Right renal pelvis (tissue), 4 donors: ENCODE measurements at places on chromosomes 2 and 18. TPM values are rescaled to one million over a fixed set of nuclear protein-coding genes. Genes with fewer than 3 reads are reported as not detected.

MEIS1 gene
- polyA plus RNA-seq = 142 TPM

DNA sequence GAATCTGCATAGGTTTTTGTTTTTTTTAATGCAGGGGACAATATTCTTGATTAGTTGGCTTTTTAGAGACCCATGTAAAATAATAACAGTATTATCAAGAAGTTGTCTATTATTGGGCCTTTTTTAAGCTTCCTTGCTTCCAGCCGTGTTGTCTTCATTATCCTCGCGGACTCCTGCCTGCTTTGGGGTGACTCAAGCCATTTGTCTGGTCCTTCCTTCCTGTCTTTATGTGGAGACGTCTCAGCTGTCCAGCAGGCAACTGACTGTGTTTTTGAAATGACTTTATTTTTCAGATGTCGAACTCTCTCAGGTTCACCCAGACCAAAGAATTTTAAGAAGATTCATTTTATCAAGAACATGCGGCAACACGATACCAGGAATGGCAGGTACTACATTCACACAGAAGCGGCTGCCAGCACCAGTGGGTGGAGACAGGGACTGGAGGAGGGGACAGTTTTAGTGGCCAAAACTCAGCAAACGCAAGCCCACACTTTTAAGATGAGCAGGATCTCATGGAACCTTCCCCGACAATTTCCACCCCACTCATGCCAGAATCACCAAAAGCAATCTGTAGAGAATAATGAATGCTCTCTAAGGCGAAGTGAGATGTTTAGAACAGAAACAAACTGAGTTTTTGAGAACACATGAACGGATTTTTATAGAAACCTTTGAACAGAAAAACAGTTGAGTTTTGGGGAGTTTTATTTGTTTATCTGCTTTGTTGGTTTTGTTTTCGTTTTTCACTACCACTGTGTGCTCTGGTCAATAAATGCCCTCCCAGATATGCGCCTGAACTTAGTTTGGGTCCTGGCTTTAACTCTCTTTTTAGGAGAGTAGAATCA lies 59.1 kb downstream of the CABLES1 start:
- DNase-seq = no peak

DNA sequence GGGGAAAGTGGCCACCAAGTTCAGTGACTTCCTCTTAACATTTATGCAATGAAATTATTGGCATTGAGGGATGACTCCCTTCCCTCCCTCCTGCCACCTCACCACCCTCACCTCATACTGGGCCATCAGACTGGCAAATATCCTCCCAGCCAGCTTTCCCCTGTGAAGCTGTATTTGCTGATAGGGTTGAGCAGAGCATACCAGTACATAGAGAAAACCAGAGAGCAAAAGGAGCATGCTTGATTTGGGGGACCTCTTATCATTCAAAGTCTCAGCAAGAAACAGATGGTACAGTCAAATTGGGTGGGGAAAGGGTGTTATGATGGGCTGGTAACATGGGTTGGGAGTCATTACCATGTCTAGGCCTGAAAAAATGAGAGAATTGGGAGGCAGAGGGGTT lies 19.1 kb upstream of the B3GNT2 start:
- no peak for DNase-seq

- no peak for DNase-seq
These were observed 41.4 kb downstream of the CRIM1 start for GRCh38 chr2:36396878-36397539.

- no peak for DNase-seq
These were observed 23.4 kb downstream of the NEMP2 start for GRCh38 chr2:190511104-190511503.

- no peak for DNase-seq
These were observed at the start of gene SULT1C3 for GRCh38 chr2:108239786-108240185. TSS of gene SULT1C3 (plus strand) at chr2:108239968. CDS start at chr2:108247195, 7,227 bp downstream.
